ENCODE measurements at places on chromosomes 12 and 14. TPM values are rescaled to one million over a fixed set of nuclear protein-coding genes. Genes with fewer than 3 reads are reported as not detected.

- no peak for DNase-seq
These were observed 413.6 kb downstream of the BTG1 start for GRCh38 chr12:91732086-91732485.

Gene FGD4
- polyA plus RNA-seq: 16.2 TPM

Gene CNTN1
- 490 TPM for polyA plus RNA-seq

Gene SLC25A47
- not detected for polyA plus RNA-seq

- no peak for DNase-seq
These were observed 24.3 kb downstream of the VEZT start for GRCh38 chr12:95241761-95242506.

- DNase-seq: no peak
These were observed 376.9 kb downstream of the GALC start for GRCh38 chr14:87615822-87616679.

GRCh38 chr12:29634057-29634456 is 136.6 kb upstream of the OVCH1 start:
- no peak for DNase-seq

Gene CEBPE
- polyA plus RNA-seq: not detected

DNA sequence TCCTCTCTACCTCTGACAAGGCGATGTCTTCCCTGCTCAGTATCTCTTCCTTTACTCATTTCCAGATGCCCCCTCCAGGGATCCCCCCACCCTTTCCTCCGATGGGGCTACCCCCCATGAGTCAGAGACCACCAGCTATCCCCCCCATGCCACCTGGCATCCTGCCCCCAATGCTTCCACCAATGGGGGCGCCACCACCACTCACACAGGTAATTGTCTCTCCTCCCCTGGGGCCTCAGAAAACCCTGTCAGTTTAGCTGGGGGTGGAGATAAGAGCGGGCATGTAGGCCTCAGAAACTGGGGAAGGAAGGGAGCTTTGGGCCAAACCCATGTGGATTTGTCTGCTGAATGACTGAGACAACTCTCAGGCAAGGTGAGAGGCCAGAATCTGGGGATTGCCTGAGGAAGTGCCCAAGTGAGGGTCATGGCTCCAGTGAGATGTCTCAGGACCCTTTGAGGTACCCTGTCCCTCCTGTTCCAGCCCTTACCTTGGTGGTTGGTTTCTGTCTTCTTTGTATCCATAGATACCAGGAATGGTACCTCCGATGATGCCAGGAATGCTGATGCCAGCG is 8.1 kb downstream of the PRPF40B start:
- DNase-seq: no peak

- no peak for DNase-seq
These were observed 32.4 kb upstream of the ULK1 start for GRCh38 chr12:131862084-131862441.

GRCh38 chr12:110355073-110355472 is 48.4 kb downstream of the ANAPC7 start:
- no peak for DNase-seq

DNA sequence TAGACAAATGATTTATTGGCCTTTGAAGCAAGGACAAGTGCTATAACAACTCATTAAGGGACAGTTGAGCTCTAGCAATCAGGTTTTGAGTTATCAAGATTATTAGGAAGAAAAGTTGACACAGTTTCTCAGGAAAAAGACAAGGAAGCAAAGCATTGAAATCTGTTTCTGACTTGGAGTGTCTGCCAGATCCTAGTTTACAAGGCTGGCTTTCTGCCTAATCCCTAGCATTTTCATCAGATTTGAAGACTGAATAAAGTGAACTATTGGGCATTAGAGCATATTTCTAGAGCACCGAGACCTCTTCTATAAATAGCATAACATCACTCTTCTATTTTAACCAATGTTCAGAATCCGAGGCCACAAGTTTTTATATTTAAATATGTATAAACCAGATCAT is 7.0 kb downstream of the SYT1 start:
- DNase-seq: peak; percentile 35

DNA sequence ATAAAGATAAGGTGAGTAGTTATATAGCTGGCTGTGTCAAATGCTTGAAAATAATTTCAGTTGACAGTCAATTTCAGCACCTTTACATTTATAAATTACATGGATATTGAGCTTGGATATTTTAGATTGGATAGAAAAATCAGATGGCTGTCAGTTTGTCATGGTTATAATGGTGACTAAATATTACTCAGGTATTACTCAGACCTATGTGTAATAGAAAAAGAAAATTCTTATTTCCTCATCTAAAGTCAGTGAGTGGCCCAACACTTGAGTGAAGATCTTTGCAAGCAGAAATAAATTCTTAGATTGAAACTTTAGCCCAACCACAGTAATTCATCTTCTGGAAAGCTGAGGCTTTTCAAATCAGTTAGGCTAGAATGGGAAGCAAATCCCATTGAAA is 354.4 kb downstream of the NAV3 start:
- DNase-seq: no peak

- peak; percentile 88 for DNase-seq
These were observed 142.2 kb upstream of the RFLNA start for GRCh38 chr12:124152731-124153130.

Gene ASIC1
- polyA plus RNA-seq: 134 TPM

Gene AGAP2
- polyA plus RNA-seq: 109 TPM
